Occipital lobe (tissue), 3 donors: ENCODE measurements at places on chromosomes 11 and 22. TPM values are rescaled to one million over a fixed set of nuclear protein-coding genes. Genes with fewer than 3 reads are reported as not detected.

CNGA4 gene
- 0.31 TPM for total RNA-seq

SLC5A4 gene
- not detected for total RNA-seq

PPM1F gene
- 22.6 TPM for total RNA-seq

OR6T1 gene
- total RNA-seq = not detected

CSF2RB gene
- 0.62 TPM for total RNA-seq
